ENCODE measurements at places on chromosomes 13 and 19.

- no peak for DNase-seq
These were observed 20.3 kb downstream of the CHST8 start for GRCh38 chr19:33641956-33642498.

- peak; percentile 22 for DNase-seq
These were observed at the start of gene C19orf33 for GRCh38 chr19:38303517-38304351. C19orf33 (plus strand) TSS chr19:38304251; CDS start chr19:38304262, 11 bp downstream.

GRCh38 chr19:28685802-28686201 lies 527.1 kb downstream of the UQCRFS1 start:
- no peak for DNase-seq

- DNase-seq = no peak
These were observed 5.3 kb downstream of the GRAMD1A start for GRCh38 chr19:35005256-35005977.

GRCh38 chr13:74695021-74695800 lies 561.0 kb upstream of the KLF12 start:
- DNase-seq = no peak

- DNase-seq = no peak
These were observed 428.2 kb upstream of the KLF12 start for GRCh38 chr13:74562381-74562780.

- no peak for DNase-seq
These were observed 20.5 kb upstream of the VSTM2B start for GRCh38 chr19:29505097-29505824.

- peak; percentile 43 for DNase-seq
These were observed 919 bp downstream of the VAV1 start for GRCh38 chr19:6773323-6773931.

DNA sequence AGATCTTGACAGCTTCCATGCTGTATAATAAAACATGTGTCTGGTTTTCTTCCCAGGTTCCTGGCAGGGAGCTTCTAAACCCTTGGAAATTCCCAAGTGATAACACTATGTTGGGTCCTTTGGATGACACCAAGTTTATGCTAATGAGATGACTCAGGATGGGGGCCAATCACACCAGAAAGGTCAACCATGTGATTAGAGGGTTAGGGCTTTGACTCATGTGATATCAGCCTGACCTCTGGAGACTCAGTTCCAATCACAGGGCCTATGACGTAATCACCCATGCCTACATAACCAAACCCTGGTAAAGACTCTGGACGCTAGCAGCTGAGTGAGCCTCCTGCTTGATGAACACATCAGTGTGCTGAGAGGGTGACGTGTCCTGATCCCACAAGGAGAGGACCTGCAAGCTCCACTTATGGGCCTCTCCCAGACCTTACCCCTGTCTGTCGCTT lies 203.6 kb downstream of the DCLK1 start:
- no peak for DNase-seq

- no peak for DNase-seq
These were observed 15.3 kb downstream of the TMEM38A start for GRCh38 chr19:16676101-16676798.

DNA sequence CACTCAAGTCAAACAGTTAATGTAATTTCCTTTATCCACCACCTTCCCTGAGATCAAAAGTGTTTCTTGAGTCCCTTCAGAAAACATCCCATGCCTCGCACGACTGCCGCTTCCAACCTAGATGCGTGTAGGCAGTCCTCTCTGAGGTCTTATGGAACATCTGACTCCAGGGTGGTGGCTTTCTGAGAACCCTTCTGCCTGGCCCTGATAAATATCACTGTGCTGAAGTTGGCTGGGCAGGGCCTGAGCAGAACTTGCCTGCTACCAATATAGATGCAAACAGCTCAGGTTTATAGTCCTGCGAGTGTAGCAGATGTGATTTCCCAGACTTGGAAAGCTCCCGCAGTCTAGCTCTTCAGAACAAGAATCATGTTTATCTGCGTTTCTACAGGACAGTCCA lies 61.1 kb upstream of the GPR12 start:
- DNase-seq = no peak

- DNase-seq = no peak
These were observed 92.8 kb upstream of the FARP1 start for GRCh38 chr13:98050041-98050466.

DNA sequence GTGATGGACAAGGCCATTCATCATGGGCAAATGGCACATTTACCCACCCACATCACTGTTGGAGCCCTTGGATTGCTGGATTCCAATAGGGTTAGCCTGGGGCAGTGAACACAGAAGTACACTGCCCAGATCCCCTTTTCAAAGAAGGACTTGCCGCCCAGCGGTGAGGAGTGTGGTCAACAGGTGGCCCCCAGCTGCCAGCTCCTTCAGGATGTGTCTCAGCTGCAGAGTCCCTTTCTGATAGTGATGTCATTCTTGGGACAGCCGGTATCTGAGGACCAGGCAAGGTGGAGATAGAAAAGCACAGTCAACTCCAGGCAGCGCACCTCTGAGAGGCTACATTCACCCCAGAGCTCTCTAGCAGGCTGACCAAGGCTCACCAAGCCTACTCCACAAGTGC lies 16.9 kb downstream of the ERICH6B start:
- no peak for DNase-seq

DNA sequence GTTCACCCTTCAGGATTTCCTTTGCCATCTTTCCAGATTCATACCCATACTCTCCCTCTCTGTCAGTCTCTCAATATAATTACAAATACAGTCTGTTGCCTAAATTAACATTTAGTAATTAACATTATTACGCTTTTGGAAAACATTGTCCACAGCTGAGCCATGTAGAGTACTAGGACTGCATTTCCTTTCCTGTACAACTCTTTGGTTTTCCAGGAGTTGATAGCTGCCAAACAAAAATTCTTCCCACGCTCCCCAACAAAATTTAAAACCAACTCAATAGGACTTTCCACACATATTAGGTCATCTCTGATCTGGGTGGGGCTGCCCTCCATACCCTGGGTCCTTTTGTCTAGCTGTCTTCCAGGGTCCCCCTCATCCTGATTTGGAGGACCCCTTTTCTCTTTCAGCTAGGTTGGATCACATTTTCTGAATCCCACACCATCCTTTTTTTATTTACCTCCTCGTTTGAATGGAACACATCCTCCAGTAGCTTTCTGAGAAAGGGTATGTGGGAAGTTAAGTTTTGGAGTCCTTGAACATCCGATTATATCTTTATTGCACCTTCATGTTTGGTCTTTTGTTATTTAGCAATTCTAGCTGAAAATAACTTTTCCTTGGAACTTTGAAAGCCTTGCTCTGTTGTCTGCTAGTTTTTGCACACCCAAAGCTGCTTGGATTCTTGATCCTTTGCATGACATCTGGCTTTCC lies 17.7 kb downstream of the ONECUT3 start:
- no peak for DNase-seq

- DNase-seq = no peak
These were observed 228.7 kb downstream of the KCNRG start for GRCh38 chr13:50243931-50244330.

GRCh38 chr13:103539265-103539664 lies 473.0 kb upstream of the SLC10A2 start:
- DNase-seq = no peak

- no peak for DNase-seq
These were observed 2.8 kb downstream of the RSPH6A start for GRCh38 chr19:45812297-45812696.

GRCh38 chr13:25675060-25675459 lies 303.3 kb downstream of the ATP8A2 start:
- DNase-seq = no peak

GRCh38 chr19:56687031-56687430 lies 15.5 kb upstream of the ZNF835 start:
- no peak for DNase-seq

DNA sequence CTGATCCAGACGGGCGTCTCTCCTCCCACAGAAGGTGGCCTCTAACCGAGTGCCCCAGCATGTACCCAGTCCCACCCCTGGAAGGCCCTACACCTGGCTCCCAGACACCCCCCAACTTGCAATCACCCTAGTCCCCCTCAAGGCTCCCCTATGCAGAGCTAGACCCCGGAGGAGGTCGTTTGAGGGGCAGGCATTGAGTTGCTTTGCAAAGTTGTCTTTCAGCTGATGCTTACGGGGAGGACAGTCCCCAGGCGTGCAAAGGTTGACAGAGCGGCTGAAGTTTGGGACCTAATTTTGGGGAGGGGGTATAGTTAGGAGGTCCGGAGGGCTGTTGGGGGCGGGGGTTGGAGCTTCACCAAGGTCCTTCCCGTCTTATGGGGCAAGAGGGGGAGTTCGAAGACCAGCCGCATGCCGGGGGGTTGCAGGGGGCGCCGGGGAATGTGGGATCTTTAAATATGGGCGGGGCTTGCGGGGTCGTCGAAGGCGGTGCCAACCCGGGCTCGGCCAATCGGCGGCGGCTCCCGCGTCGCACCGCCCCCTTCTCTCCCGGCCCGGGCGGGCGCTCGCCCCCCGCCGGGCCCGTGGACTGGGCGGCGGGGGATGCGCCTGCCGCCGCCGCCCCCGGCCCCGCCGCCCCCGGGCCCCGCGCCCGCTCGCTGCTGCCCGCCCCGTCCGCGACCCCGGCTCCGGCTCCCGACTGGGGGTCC lies at the start of gene KCNN1:
Gene KCNN1 (plus strand): TSS at position 558 of the 707 bp plus-strand sequence. CDS start 6,782 bp downstream, outside the sequence.
- DNase-seq = no peak

- DNase-seq = no peak
These were observed 69.9 kb downstream of the COG3 start for GRCh38 chr13:45534604-45535003.

DNA sequence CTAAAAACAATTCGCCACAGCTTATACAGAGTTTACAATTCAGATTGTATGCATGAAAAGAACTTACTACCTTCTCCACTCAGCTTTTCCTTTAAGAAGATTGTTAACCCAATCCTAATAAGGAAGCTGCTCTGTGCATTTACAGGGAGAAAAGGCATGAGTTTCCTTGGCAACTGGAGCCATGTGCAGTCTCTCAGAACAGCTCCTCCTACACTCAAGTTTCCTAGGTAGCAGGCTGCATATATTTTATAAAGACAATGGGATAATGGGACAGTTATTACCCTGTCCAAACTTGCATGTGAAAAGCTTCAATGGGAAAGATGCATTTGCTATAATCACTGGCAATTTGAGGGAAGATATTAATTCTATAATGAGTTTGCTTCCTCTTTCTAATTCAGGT lies 125.5 kb upstream of the TRPC4 start:
- no peak for DNase-seq

Data from common myeloid progenitor, CD34-positive (primary cell).